ENCODE measurements at places on chromosomes 13 and 19.

GRCh38 chr13:98960606-98961502 lies 17.0 kb downstream of the DOCK9 start:
- DNase-seq = no peak

DNA sequence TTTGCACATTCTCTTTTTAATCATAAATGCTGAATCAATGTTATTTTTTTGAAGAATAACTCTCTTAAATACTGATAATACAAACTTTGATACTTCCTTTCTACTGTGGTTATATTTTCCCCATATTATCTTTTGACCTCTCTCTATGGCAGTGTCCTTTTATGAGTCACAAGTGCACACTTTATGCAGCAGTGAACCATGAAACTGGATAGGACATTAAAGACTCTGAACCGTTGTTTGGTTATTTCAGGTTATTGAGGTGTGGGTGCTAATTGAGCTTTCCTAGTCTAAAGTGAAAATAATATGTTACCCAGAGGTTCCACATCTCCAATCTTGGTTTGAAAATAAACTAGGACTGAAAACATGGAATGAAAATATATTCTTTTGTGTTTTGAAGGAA lies 71.4 kb downstream of the DGKH start:
- DNase-seq = peak; percentile 40

DNA sequence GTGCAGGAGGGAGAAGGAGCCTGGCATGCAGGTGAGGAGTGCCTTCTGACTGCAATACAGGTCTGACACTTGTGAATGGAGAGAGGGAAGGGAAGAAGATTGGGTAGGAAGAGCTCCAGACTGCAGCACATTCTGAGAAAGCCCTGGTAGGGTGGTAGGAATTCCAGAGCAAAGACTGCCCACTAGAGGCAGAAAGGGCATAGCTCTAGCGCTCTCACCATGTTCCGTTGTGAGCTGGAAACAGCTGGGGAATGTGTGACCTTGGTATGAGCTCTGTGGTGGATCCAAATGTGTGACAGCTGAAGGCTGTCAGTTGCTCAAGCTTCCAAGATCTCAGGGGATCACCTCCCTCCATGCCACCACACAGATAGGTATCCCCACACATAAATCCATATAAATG lies 2.9 kb upstream of the MTUS2 start:
- DNase-seq = peak; percentile 10

DNA sequence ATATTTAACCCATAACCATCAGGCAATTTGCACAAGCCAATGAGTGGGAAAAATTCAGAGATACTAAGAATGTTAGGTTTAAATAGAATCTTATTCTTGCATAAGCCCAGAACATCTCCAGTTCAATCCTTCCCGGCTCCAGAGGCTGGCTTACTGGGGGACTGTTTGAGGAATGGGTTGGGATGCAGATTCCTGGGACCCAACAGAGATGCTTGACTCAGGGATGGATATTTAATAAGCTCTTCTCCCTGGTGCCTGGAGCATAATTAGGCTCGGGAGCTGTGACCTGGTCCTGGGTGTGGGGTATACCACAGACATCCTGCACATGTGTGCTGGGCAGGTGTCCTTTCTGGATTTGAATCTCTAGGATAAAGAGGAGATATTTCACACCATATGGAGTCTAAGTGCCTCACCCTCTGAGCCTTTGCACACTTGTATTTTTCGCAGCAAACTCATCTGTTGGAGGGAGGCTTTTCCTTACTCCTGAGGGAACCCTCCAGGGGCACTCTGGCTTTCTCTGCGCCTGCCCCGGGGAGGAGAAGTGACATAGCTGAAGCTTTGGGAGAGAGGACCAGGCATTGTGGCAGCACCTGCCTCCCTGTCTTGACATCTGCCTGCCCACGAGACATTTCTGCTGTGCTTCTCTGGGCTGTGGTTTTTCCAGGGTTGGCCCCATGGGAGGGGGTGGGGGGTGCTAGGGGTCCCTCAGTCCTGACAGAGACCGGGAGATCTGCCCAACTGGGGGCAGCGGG lies 36.1 kb upstream of the ANKRD10 start:
- DNase-seq = no peak

GRCh38 chr13:30108216-30108912 lies 199.0 kb downstream of the KATNAL1 start:
- no peak for DNase-seq

GRCh38 chr19:51786646-51787494 lies 8.1 kb upstream of the FPR3 start:
- no peak for DNase-seq

DNA sequence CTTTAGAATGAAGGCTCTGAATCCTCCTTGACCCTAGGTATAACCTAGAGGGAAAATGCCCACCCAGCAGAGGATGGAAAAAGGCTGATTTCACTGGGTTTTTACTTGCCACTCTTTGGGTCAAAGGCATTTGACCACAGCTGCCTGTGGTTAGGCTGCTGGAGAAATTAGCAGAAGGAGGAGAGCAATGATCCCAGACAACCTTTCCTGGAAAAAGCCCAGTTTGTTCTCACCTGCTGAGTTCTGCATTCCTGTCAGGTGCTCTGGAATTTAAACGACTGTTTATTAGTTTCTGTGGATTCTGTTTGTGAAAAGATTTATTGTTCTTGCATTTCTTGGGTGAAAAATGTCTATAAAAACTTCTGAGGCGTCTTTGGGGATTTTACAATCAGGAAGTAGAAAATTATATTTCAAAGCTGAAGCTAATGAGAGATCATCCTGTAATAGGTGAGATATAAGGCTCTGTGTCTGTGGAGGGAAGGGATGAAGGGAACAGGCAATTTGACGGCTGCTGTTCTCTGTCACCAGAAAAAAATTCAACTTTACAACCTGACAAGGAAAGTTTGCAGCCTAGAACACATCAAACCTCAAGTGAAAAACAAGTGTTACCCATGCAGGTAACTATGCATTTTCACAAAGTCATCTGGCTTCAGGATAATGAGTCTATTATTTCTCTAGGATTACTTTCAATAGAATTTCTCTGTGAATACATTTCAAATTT lies 519.7 kb downstream of the DIAPH3 start:
- DNase-seq = no peak

DNA sequence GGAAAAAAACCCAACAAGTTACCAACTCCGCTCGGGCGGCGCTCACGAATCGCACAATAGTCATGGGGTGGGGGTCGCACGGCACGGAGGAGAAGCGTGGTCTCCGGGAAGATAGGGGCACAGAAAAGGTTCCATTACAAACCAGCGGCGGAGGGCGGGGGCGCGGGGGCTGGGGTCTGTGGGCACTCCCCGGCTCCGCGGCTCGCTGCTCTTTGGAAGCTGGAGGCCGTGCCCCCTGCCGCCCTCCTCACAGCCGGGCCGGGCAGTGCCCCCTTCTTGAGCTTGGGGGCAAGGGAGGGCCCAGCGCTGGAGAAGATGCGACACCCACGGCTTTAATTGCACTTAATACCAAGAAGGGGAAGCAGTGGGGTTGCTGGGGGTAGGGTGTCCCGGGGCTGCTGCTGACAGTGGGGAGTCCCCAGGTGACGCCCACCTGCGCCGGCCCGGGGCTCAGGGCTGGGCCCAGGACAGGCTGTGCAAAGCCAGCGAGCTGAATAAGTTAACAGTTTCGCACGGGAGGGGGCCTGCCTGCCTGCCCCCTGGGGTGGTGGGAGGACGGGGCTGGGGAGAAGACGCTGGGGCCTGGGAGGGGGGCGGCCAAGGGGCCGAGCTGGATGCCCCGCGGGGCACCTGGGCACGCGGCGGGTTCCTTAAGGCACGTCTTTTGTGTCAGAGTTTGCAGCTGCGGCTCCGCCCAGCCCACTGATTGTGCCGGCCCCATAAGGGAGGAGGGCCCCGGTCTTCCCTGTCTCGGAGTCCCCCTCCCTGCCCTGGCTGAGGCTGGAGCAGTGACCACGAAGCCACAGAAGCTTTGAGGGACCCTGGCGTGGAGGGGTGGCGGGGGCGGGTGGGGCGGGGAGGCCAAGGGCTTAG lies 9.8 kb downstream of the DCAF15 start:
- no peak for DNase-seq

- DNase-seq = no peak
These were observed 73.8 kb upstream of the UBAC2 start for GRCh38 chr13:99126821-99127220.

DNA sequence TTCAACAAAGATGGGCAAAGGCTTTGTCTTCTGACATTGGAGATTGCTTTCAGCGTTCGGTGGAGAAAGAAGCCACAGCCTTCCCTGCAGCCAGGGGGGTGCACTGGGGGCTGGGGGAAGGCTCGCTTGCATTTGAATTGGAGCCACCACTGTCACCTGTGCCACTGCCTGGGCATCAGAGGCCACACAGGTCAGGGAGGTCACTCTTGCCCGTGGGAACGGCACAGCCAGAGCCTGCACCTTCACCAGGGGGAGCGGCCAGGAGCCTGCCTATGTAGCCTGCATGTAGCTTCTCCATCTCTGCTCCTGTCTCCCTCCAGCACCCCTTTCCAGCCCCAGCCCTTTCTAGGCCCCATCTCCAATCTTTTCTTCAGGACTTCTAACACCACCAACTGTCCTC lies 43.7 kb upstream of the KCTD15 start:
- DNase-seq = no peak

DNA sequence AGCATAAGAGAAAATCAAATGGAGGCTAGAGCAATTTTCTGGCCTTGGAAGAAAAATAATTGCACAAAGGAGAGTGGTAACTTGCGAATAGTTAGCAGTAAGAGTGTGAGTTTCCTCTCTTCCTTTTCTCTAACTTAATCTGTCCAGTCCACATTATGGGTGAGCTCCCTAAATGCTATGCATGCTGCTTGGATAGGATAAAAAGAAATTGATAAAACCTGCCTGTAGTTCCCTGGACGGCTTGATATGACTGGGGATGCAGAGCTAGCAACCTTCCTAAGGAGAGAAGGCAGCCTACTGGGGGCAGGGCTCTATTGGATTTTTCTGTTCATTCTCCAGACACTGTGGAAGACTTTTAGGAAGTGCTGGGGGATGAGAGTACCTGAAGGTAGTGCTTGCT lies 311.3 kb downstream of the LMO7 start:
- no peak for DNase-seq

- DNase-seq = no peak
These were observed 8.5 kb downstream of the FOXO1 start for GRCh38 chr13:40657951-40658350.

DNA sequence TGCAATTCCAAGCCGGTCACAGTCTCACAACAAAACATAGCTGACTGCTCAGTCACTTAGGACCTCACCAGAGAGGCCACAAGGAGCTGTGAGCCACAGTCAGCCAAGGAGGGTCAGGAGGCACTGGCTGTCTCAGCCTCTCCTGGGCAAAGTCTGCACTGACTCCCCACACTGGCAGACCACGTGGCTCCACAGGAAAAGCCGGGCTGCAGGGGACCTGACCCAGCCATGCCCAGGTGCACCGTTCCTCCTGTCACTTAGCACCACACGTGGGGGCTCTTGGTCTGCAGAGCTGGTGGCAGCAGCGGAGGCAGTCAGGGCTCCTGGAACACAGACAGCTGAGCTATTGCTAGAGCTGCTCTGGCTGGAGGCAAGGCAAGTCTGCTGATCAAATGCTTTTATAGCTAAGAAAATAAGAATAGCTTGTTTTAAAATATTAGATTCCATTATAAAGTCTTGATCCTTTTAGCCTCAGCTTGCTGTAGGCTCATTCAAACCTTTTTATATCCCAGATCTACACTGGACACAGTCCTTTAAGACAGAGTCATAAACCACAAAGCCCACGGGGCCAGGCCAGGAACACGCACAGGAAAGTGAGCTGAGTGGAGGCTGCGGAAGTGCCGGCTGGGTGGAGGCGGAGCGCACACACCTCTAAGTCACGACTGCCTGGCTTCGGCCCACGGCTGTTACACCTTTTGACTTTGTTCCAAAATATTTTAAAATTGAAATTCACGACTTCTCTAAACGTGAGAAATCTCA lies 744.1 kb downstream of the UQCRFS1 start:
- peak; percentile 25 for DNase-seq

DNA sequence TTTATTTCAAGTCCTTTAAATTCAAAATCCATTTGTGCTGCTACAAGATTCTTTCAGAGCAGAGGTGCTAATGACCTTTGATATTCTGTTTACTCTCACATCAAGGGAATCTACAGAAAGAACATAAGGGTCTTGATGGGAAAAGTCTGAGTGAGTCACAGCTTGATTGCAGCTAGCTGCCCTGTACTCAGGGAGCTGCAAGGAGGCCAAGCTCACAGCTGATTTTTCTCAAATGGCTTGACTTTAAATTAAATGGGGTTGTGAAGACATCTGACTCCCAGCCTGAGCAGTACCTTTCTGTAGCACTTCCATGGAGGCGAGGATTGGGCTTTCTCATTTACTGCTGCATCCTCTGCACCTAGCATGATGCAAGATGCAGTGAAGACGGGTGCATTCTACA lies 62.5 kb downstream of the RAP2A start:
- no peak for DNase-seq

DNA sequence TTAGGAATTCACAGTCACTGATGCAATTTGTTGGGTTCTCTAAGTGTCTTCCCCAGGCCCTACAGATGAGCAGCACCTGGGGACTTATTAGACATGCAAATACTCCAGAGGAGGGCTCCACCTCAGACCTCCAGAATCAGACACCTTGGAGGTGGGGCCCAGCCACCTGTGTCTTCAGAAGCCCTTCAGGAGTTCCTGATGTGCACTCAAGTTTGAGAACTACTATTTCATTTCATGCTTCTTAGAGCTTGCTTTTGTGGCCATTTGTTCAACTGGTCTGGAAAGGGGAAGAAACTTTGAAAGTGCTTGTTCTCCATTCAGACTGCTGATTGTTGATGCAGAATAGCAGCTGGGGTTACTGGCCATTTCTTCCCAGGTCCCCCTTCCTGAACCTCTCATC lies 472.0 kb downstream of the COG6 start:
- DNase-seq = no peak

DNA sequence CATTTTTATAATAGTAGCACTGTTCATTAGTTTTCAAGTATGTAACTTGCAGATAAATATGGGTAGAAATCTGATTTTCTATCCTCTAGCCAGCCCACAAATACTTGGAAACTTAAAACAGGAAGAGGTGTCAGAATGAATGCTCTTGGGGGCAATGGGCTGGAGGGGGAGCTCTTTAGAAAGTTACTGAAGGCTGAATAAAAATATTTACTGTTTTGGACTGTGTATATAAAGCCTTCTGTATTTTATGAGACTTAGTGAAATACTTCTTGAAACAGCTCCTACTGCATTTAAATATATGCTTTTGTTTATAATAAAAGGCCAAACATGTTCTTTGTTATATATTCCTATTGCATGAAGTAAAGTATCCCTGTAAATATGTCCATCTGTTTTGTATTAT lies 138.8 kb downstream of the RGCC start:
- no peak for DNase-seq

GRCh38 chr13:107843281-107843680 lies 372.1 kb downstream of the LIG4 start:
- DNase-seq = no peak

DNA sequence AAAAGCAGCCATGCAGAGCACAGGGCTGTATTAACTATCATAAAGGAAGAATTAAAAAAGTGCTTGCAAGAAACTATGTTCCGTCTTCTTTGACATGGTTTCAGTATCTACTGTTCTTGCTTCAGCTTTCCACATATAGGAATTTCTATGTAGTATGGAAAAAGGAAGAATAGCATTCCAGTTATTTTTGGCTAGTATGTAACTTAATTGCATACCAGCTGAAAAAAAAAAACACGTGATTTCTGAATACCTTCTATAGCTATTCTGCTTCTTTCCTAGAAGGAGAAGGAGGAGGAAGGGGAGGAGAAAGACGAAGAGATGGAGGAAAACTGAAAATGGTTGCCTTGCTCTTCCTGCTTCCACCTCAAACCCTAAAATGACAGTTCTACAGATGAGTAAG lies 619.0 kb downstream of the KCTD12 start:
- no peak for DNase-seq

Data from LHCN-M2 (cell line).